ENCODE measurements at places on chromosomes 5 and 9.

DNA sequence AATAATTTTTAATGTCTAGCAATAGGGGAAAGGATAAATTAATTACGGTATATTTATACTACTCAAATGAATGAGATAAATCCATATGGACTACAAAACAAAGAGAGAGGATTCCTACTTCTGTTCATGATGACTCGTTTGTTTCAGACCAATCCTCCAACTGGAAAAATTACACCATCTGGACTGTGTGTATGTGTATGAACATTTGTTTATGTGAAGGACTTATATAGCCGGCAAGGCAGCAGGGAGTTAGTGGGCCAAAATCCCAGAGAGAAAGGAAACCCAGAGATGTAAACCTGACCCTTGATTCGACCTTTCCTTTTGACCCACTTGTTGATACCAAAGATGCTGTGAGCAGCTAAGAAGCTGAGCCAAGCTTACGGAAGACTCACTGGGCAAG lies 20.1 kb downstream of the PDE6A start:
- no peak for DNase-seq

- no peak for DNase-seq
Measured at GRCh38 chr5:153659039-153659736, 168.7 kb downstream of the GRIA1 start.

GRCh38 chr5:142816531-142817430 lies 46.6 kb downstream of the ARHGAP26 start:
- peak; percentile 80 for DNase-seq

- DNase-seq: no peak
Measured at GRCh38 chr9:116391306-116391900, 237.8 kb downstream of the PAPPA start.

DNA sequence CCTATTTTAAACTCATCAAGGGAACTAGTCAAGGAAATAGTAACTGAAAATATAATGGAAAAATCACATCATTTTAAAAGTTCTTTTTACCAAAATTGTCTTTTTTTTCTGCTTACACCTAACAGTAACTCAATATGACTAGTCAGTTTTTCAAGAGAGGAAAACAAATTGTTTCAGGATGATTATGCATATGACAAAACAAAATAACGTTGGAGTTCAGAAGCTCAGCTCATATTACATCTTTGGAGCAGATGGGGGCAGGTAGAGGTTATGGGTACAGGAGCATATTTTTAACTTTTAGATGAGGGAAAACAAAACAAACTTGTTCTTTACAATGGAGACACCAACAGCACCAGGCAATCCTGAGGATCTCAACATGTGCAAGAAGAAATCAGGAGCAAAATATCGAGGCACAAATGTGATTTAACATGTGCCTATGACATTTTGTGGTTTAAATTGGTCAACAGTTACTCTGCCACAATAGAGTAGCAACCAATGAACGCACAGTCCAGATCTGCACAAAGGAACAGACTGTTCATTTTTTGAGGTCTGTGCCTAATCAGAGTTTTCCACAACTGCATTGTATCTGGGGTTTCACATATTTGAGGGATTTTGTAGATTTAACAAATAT lies 659.0 kb downstream of the ANXA1 start:
- no peak for DNase-seq

DNA sequence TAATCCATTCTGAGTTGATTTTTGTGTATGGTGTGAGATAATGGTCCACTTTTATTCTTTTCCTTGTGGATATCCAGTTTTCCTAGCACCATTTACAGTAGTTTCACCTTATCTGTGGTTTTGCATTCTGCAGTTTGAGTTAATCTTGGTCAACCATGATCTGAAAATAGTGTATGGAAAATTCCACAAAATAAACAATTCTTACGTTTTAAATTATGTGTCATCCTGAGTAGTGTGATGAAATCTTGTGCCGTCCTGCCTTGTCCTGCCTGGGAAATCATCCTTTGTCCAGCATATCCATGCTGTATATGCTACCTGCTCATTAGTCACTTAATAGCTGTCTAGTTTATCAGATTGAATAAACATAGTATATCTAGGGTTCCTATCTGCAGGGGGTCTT lies 42.1 kb downstream of the CDC42SE2 start:
- no peak for DNase-seq

DNA sequence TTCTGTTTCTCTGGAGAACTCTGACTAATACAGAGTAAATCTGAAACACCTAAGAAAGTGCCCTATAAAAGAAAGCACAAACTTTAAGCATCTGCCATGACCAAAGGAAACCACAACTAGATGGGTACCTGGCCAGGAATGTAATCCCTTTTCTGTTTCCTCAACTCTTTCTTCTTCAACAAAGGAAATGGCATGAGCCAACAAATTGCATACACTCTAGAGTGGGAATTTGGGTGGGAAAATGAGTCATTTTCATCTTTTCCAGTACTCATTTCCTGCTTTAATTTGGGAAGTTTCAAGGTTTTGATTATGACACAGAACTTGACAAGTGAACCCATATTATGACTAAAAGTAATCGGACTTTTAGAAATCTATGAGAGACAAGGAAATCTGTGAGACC lies 349.2 kb upstream of the RORB start:
- no peak for DNase-seq

DNA sequence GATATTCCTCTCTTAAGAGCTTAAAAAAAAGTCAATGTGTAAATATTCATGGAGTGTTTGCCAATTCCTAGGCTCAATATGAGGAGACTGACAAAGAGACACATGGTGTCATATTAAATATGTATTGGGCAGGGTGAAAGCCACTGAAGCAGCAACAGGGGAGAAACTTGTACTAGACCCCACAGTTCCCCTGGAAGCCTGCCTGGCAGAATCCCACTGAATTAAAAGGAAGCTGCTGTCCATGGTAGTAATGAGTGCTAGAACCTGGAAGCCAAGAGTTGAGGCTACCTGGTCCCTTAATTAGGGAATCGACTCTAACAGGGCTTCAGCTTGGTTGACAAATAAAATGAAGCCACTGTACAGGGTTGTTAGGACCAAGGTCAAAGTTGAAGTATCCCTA lies 129.4 kb upstream of the GPR151 start:
- no peak for DNase-seq

DNA sequence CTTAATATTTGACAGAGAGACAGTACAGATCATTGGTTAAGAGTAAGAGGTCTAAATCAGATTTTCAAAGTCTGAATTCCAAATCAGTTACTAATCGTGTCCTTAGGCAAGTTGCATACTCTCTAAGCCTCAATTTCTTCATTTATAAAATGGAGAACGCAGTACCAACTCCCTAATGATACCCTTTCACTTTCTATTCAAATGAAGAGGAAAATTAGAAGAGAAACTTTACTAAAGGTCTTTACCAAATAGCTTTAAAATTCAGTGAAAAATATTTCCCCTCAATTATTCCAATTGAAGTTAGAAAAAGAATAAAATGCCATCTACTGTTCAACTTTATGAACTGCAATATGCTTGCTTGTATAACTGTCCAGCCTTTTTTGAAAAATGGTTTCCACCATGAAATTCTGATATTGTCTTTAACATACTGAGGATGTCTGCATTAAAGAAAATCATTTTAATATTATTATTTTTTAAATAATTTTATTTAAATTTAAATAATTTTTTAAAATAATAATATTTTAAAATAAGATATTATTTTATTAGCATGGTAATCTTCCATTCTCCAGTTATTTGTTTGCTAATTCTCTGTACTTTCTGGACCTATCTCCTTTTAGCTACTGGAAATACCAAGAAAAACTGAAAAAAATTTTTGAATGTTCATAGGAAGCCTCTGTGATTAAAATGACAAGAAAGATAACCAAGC lies 36.0 kb downstream of the POC5 start:
- peak; percentile 82 for DNase-seq

- DNase-seq: no peak
Measured at GRCh38 chr5:136511046-136511445, 145.7 kb upstream of the TRPC7 start.

GRCh38 chr5:173875189-173875588 lies 13.0 kb upstream of the CPEB4 start:
- no peak for DNase-seq

- no peak for DNase-seq
Measured at GRCh38 chr5:83729362-83729761, 8.7 kb upstream of the HAPLN1 start.

DNA sequence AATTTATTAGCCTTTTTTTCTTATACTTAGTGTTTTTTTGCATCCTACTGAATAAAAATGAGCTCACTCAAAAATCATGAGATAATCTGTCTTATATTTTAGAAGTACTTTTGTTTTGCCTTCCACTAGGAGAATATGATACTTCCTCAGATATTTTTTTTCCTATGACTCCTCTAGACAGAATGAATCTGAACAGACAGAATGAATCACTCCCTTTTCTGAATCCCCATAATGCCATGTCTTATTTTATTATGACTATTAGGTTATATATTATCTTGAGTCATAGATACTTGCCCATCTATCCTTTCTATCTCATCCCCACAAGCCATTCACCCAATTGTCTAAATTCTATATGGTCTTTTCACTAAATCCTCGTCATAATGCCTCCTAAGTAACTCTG lies 134.6 kb downstream of the BRINP1 start:
- no peak for DNase-seq

GRCh38 chr5:113187906-113188305 lies 211.3 kb downstream of the DCP2 start:
- DNase-seq: no peak

GRCh38 chr5:62299101-62299500 lies 6.9 kb upstream of the KIF2A start:
- DNase-seq: no peak

GRCh38 chr5:146751781-146752401 lies 126.7 kb downstream of the PPP2R2B start:
- DNase-seq: no peak

- no peak for DNase-seq
Measured at GRCh38 chr9:3215658-3216057, 310.1 kb downstream of the RFX3 start.

- no peak for DNase-seq
Measured at GRCh38 chr5:177367981-177368868, 10.5 kb downstream of the RGS14 start.

GRCh38 chr9:14278291-14278721 lies 35.6 kb downstream of the NFIB start:
- DNase-seq: no peak

DNA sequence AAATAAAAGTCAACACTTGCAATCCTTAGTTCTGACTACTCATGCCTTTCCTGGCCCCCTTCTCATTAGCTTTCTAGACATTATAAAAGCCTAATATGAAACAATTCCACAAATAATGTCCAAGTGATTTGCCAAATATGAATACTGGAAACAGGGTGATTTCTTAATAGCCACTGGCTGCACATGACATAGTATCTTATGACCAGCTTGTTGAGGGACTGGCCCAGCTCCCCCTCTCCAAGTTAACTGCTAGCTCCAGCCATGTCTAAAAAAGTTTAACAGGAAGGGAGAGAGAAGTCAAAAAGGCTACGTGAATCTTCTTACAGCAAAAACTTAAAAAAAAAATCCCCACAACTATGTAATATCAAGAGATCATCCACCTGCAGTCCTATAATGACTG lies 1.5 kb downstream of the CERT1 start:
- peak; percentile 87 for DNase-seq

- no peak for DNase-seq
Measured at GRCh38 chr5:72511366-72511765, 4.2 kb upstream of the ZNF366 start.

- no peak for DNase-seq
Measured at GRCh38 chr5:95993266-95993665, 31.6 kb upstream of the ELL2 start.

- no peak for DNase-seq
Measured at GRCh38 chr5:174678107-174678506, 46.3 kb upstream of the MSX2 start.

- no peak for DNase-seq
Measured at GRCh38 chr9:76521244-76521681, 62.3 kb downstream of the GCNT1 start.

DNA sequence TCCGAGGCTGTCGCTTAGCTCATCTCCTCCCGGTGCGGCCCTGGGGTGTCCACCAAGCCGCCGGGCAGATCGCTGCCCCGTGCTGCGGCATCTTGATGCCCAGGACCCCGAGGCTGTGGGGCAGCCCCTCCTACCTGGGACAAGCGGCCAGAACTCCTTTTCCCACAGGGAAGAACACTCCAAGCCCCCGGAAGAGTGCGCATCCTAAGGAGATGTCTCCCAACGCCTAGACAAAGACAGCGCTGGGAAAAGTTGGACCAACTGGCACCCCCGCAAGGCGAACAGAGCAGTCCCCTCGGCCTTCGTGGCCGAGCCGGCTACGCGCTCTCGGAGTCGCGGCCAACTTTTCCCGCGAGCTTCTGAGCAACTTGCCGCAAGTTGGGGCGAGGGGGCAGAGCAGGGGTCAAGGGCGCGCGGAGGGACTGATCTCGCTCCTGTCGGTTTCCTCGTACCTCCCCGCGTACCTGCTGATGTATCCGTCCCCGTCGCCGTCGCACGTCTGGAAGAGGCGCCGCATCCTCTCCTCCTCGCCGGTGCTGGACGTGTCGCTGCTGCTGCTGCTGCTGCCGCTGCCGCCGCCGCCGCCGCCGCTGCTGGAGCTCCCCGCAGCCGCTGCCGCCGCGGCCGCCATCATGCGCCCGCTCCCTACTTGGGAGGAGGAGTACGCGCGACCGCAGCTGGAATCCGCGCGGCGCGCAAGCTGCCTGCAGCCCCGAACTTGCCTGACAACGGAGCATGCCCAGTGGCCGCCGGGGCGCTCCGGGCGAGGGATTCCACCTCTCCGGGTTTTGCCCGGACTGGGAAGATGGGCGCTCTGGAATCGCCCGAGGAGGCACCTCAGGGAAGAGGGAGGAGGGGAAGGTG lies at the start of gene MCC:
Gene MCC, minus strand, starts transcription at position 673 of the 864 bp plus-strand sequence.
- DNase-seq: peak; percentile 2

- no peak for DNase-seq
Measured at GRCh38 chr5:35443803-35444595, 173.7 kb upstream of the SPEF2 start.

DNA sequence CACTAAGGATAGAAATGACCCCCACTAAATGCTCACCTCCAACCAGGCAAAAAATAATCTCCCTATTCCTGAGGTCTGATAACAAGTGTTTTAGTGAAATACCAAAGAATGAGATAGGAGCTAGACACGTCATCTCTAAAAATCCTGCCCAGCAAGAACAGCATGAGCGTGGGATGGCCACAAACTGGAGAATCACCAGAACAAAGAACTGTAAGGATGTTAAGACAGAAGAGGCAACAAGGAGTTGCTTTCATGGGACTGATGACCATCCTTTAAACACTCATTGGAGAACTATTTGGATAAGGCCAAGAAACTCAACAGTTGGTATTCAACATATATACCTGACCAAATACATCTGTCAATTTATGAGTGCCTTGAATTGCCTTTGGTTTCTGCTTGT lies 113.7 kb downstream of the RASEF start:
- no peak for DNase-seq

- peak; percentile 29 for DNase-seq
Measured at GRCh38 chr5:6712142-6712576, 1.1 kb upstream of the TENT4A start.

DNA sequence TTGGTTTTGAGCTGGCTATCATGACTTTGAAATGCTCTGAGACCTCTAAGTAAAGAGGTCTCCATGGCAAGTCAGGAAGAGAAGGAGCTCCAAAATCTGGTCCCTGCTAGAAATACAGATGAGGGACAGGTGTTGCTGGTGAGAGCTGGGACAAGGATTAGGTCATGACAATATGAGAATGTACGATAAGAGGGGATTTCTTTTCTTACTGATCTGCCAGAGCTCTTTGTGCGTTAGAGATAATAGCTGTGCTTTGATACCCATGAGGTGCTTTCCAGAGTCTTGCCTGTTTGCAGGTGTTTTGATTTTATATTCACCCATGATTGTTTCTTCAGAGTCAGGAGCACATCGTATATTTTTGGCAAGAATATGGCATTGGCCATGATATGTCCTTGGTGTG lies 56.5 kb downstream of the ANKRD33B start:
- no peak for DNase-seq

- no peak for DNase-seq
Measured at GRCh38 chr9:127066060-127066850, 56.2 kb downstream of the ANGPTL2 start.
